NCI-H1694 treated with DMSO at 0.1 percent for 48 hours (cell line): ENCODE measurements at places on chromosomes 6 and 20.

GRCh38 chr20:14488212-14488611 is 150.8 kb upstream of the FLRT3 start:
- no peak for DNase-seq

- DNase-seq, result no peak
These were observed 442.5 kb upstream of the ID4 start for GRCh38 chr6:19394687-19395086.

DNA sequence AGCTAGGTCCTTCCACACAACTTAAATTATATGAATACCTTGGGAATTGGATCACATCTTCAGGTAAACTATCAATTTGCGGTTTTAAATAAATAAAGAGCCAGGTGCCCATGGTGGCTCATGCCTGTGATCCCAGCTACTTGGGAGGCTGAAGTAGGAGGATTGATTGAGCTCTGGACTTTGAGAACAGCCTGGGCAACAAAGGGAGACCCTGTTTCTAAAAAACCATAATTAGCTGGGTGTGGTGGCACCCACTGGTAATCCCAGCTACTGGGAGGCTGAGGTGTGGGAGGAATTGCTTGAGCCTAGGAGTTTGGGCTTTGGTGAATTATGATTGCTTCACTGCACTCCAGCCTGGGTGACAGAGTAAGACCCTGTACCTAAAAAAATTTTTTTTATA is 3.4 kb downstream of the GMNN start:
- DNase-seq, result no peak

GRCh38 chr6:155155787-155156447 is 107.9 kb upstream of the CLDN20 start:
- DNase-seq, result no peak

DNA sequence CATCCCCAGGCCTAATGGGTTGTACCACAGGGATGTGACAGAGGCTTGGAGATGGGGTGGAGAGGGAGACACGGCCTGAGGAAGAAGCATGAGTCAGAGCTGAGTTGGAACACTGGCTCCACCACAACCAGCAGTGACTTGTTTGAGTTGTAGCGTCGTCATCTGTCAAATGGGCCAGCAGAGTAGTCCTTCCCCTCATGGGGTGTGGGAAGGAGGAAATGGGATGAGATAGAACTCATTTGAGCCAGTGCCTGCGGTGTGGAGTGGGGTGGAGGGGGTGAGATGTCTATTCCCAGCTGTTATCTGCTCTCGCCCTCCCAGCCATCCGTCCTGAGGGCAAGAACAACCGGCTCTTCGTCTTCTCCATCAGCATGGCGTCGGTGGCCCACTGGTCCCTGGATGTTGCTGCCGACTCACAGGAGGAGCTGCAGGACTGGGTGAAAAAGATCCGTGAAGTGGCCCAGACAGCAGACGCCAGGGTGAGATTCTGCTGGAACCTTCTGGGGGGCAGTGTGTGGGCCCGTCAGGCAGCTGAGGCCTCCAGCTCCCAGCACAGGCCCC is 32.5 kb downstream of the PLCG1 start:
- DNase-seq, result no peak

DNA sequence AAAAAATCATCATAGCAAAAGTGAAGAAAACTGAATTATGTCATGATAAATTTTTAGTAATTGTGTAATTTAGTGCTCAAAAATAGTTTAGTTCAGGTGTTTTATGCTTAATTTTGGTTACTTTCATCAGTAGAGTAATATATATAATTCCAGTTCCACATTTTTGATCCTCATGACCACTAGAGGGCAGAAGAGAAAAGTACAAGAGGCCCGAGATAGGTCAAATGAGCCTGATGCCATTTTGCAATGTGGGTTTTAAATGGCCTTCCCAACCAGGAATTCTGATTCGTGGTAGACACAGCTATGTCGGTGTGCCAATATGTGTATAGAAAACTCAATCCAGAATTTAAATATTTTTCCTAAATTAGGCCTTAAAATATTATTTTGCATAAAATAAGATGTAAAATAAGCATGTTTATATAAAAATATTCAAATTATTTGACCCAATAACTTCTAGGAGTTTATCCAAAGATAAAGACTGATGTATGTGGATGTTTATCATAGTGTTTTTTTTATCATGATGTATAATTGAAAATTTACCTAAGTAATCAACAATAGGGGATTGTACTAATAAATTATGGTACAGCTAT is 159.7 kb upstream of the RPS6KA2 start:
- DNase-seq, result no peak

GRCh38 chr20:63457737-63458136 is 14.7 kb downstream of the KCNQ2 start:
- DNase-seq, result peak; percentile 14

- no peak for DNase-seq
These were observed 314.3 kb upstream of the SUPT3H start for GRCh38 chr6:45692021-45692420.

GRCh38 chr6:45704056-45704800 is 311.4 kb downstream of the CLIC5 start:
- DNase-seq, result no peak

DNA sequence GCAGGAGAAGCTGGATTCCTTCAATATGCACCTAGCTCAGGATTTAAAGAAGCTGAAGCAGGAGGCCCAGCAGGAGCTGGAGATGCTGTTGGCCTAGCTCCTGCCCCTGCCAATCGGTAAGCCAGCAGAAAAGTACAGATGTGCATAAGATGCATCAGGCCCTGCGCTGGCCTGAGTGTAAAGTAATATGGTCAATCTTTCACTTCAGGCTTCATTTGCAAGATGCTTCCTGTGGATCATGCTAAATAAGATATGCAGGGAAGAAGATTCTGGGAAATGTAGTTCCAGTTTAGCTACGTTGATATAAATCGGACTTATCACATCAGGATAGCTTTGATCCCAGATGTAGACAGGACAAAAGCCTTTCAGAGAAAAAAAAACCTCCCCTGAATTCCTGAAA is 100.3 kb downstream of the GJA1 start:
- DNase-seq, result no peak

DNA sequence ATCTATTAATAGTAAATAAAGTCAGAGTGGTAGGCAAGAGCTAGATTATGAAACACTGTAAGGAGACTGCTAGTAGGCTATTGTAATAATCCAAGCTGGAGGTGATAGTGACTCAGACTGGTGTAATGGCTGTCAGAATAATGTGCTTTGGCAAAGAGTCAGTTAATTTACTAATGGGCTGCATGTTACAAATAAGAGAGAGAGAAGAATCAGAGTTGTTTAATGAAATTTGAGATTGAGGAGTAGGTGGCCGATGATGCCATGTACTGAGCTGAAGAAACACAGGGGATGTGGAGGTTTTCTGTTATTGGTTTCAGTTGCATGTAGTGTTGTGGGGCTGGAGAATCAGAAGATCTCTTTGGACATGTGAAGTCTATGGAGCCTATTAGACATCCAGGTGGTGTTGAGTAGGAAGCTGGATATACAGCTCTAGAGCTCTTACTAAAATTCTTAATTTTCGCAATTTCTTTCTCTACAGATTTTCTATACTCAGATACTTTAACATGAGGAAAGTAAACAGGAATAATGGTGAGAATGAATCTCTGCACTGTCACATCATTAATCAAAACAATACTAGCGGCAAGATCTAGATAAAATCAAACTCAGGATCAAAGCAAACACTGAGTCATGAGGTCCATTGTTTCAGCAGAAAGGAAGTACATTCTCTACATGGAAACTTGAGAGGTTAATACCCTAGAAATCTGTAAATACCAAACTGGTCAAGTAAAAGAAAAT is 167.7 kb downstream of the SIM1 start:
- no peak for DNase-seq

GRCh38 chr20:52191132-52191915 is at the start of gene ZFP64:
Gene ZFP64 (minus strand): TSS chr20:52191779. CDS start chr20:52191636, 143 bp downstream.
- DNase-seq, result peak; percentile 53

GRCh38 chr20:4283016-4283415 is 267.7 kb upstream of the RNF24 start:
- no peak for DNase-seq
